ENCODE measurements at places on chromosomes 13 and 19.

- DNase-seq = peak; percentile 70
Measured at GRCh38 chr19:48858984-48859710, 9.3 kb downstream of the PLEKHA4 start.

DNA sequence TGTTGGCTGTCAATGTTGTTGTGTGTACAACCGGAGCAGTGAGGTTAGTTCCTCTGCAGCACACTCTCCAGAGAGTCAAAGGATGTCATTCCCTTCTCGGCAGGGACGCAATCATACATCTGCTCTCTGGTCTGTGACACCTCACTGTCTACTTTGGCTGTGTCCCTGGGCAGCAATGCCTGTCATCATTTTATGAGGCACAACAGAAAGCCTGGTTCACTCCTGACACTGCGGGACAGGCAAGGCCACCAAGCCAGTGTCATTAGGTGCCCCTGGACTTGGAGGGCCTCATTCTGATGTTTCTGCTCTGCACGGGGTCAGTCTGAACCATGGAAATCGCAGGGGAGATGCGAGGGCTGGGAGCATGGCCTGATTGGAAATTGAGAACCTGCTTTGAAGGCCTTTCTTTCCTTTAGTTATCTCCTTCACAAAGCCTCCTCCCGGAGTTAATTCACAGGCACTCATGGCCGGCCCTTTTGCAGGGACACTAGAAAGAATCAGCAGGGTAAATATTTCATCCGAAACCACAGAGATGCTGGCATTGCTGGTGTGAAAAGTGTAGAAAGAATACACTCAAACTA, 284.4 kb downstream of the ZNF536 start:
- no peak for DNase-seq

- DNase-seq = no peak
Measured at GRCh38 chr13:71772361-71772760, 94.6 kb downstream of the DACH1 start.

- no peak for DNase-seq
Measured at GRCh38 chr13:84651288-84651687, 769.0 kb upstream of the SLITRK1 start.

- no peak for DNase-seq
Measured at GRCh38 chr13:74796157-74796556, 662.0 kb upstream of the KLF12 start.

- no peak for DNase-seq
Measured at GRCh38 chr19:35085947-35086346, 29.7 kb upstream of the FXYD3 start.

GRCh38 chr19:18480006-18480691, 41.7 kb downstream of the ELL start:
- DNase-seq = no peak

DNA sequence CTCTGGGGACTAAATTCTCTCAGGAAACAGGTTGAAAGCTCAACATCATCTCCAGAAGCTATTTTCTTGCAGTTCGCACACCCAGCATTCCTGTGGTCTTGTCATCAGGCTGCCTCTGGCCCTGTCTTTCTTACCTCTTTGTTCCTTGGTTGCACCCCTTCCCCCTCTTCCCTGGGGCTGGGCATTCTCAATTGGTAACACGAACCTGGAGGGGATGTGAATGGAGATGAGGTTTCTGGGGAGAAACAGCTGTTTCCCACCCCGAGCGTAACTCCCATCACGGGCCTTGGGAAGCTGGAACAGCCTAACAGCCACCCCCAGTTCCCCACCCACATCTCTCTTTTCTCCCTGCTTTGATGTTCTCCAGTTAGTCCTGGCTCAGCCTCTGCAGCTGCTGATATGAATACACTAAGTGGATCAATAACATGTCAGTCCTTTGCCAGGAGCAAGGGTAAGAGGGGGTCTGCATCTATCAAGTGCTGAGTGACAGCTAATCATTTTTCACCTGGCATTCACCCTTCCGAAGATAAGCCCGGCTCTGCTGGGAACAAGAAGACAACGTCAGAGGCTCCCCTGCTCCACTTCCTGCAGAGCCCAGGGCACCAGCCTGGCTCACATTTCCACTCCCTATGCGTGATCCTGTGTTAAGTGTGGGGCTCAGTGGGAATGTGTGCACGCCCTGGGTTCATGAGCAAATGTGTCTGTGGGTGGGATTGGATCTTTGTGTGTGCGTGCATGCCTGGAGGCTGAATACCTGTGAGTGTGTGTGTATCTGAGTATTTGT, 74.0 kb upstream of the KCTD15 start:
- no peak for DNase-seq

- no peak for DNase-seq
Measured at GRCh38 chr13:52925251-52925650, 76.8 kb upstream of the PCDH8 start.

DNA sequence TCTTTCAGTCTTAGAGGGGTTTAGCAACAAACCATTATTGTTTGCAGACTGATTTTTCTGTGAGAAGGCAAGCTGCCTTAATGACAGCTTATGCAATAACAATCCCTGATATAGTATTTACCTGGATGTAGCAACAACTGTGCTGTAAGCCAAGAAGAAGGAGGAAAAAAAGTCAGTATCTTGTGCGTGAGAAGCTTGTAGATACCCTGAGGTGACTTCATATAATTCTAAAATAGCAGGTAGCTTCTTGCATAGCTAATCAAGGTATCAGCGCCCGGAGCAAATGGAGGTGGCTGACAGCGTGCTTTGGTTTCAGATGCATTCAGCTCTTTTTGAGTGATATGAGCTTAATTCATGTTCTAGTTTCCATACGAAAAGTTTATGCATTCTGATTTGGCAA, 309.8 kb downstream of the KLF5 start:
- DNase-seq = no peak

DNA sequence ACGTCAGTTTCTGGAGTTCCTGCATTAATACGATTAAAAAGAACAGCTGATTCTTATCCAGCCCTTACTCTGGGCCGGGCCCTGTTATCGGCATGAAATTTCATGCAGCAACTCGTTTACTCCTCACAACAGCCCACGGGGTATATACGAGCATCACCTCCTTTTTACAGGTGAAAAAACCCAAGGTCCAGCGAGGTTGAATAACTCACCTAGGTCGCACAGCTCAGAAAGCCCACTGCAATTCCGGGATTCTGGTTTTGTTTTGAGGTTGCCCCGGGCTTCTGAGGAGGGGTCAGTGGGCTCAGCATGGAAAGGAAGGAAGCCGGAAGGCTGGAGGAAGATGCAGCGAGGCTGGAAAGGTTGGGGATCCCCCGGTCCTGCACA, 577 bp upstream of the ACP7 start:
- DNase-seq = no peak

- no peak for DNase-seq
Measured at GRCh38 chr13:22298530-22298929, 627.7 kb downstream of the FGF9 start.

DNA sequence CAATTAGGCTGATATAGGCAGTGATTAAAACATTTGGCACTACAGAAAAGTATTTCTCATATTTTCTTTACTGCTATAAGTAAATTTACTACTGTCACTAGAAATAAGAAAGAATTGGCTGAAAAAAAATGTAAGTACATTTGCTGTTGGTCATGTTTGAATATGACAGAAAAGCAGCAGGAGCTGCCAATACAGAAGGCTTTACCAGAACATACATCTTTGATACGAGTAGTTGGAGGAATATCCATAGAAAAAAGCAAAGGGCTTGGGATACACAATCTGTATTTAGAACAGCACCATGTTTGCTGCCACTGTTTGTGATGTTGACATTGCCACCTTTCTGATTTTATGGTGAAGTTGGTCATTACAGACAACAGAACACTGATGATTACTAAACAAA, 21.6 kb downstream of the PCDH9 start:
- DNase-seq = no peak

GRCh38 chr19:55451965-55452748, 9.1 kb upstream of the SHISA7 start:
- DNase-seq = no peak

GRCh38 chr19:44712864-44713515, 14.0 kb downstream of the CEACAM16 start:
- no peak for DNase-seq

GRCh38 chr13:26811581-26811980, 51.0 kb upstream of the GPR12 start:
- DNase-seq = no peak

DNA sequence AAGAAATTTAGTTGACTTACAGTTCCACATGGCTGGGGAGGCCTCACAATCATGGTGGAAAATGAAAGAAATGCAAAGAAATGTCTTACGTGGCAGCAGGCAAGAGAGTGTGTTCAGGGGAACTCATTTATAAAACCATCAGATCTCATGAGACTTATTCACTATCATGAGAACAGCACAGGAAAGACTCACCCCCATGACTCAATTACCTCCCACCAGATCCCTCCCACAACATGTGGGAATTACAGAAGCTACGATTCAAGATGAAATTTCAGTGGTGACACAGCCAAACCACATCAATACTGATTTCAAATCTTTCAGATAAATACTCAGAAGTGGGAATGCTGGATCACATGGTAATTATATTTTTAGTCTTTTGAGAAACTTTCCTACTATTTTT, 1357.9 kb downstream of the SLITRK5 start:
- no peak for DNase-seq

DNA sequence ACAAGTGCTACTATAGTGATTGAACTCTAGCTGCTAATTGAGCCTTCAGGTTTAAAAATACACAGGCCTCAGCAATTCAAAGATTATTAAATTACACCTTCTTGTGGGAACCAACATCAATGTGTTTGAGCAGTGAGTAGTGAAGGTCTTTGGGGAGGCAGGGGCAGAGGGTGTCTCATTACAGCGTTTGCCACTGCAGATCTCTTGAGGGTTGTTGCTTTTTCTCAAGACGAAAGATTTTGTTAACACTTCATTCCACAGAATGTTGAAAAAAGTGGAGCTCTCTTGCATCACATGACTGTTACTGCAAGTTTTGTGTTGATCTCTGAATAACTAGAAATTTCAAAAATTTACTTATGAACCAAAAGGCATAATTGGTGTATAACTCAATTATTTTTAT, 253.6 kb downstream of the ATP8A2 start:
- no peak for DNase-seq

DNA sequence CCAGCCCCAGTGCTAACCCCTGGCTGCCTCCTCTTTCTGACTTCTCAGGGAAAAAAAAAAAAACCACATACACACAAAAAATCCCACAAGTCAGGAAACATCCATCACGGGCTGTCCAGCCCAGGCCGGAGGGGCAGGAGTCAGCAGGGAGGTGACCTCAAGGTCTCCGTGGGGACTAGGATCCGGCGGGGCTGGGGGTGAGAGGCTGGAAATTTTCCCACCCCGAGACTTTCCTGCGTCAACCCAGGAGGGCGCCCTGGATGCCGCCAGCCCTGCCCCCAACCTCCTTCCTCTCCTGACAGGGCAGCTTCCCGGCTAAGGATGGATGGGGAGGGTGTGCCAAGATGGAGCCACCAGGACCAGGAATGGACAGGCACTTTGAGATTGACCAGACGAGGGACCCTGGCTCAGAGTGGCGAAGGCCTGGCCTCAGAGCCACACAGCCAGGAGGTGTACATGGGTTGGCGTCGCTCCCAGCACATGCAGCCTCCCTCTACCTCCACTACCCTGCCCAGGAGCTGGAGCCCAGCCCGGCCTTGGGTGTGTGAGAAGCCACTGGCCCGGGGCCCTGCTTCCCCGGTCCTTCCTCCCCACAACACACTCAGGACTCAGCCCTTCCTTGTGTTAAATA, 33.3 kb downstream of the BLOC1S3 start:
- no peak for DNase-seq

DNA sequence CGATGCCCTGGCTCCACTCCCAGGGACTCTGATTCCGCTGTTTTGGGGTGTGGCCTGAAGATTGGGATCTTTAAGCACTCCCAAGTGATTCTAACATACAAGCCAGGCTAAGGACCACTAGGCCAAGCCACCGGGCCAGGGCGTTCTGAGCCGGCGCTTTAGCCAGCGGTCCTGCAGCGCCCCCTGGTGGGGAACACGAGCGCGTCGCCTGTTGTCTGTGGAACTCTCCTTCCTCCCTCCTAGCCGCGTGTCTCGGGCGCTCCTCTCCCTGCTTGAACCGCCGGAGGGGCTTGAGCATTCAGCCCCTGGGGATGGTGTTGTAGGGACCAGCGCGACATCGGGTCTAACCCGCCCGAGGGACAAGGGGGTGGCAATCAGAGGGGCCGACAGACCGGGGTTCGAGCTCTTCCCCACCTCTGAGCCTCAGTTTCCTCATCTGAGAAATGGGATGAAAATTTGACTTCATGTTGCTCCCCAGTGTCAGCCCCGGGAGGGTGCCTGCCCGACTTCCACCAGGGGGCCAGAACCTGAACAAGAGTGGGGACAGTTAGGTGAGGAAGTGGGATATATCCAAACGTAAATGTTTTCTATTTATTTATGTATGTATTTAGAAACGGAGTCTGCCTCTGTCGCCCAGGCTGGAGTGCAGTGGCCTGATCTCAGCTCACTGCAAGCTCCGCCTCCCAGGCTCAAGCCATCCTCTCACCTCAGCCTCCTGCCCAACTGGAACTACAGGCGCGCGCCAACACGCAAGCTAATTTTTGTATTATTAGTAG, 18.0 kb upstream of the PNMA8B start:
- peak; percentile 79 for DNase-seq

GRCh38 chr19:41699231-41699967, 9.0 kb upstream of the CEACAM5 start:
- no peak for DNase-seq

DNA sequence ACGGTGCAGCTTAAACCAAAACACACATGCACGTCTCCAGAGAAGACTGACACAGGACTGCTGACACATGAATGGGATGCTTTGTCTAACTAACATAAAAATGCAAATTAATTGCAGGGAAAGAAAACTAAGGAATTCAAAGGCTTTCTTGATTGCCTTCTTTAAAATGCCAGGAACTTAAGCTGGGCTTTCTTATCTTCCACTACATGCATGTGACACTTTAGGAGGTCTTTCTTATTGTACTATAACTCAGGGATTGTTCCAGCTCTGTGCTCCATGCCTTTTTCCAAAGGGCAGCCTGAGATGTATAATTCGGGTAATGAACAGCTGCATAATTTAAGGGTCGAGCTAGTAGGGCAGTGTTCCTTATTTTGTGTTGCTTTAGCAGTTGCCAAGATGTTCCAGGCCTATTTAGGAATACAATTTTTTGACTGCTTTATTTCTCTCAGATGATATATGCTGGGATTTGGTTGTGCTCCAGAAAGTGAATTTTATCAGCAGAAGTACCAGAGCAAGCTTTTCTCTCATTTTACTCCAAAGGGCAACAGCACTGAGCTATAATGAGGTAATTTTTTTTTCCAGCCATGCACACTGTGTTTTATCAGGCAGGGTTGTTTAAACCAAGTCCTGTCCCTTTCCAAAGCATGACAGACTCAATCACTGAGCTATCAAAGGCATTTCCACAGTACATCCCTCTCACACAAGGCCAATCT, 885.2 kb downstream of the PCDH9 start:
- no peak for DNase-seq
